ENCODE measurements at places on chromosomes 12 and 14. TPM values are rescaled to one million over a fixed set of nuclear protein-coding genes. Genes with fewer than 3 reads are reported as not detected.

- no peak for DNase-seq
Measured at GRCh38 chr12:4584896-4585295, 22.9 kb downstream of the DYRK4 start.

- peak; percentile 19 for DNase-seq
Measured at GRCh38 chr12:76444408-76444984, 96.3 kb upstream of the BBS10 start.

DNA sequence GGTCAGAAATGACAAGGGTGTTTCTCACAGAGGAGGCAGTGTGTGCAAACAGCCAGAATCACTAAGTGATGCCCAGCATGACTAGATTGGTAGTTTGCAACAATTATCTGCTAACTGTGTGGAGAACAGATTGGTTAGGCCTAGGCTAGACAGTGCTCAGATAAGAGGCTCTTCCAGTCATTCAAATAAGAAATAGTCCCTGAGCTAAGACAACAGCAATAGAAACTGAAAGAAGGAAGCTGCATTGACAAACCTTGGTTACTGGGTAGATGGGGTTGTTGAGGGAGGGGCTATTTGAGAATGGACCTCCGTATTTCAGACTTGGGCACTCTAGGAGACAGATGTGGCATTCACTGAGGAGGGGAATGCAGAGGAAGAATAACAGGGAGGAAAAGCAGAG, 255.0 kb upstream of the NPAS3 start:
- no peak for DNase-seq

DNA sequence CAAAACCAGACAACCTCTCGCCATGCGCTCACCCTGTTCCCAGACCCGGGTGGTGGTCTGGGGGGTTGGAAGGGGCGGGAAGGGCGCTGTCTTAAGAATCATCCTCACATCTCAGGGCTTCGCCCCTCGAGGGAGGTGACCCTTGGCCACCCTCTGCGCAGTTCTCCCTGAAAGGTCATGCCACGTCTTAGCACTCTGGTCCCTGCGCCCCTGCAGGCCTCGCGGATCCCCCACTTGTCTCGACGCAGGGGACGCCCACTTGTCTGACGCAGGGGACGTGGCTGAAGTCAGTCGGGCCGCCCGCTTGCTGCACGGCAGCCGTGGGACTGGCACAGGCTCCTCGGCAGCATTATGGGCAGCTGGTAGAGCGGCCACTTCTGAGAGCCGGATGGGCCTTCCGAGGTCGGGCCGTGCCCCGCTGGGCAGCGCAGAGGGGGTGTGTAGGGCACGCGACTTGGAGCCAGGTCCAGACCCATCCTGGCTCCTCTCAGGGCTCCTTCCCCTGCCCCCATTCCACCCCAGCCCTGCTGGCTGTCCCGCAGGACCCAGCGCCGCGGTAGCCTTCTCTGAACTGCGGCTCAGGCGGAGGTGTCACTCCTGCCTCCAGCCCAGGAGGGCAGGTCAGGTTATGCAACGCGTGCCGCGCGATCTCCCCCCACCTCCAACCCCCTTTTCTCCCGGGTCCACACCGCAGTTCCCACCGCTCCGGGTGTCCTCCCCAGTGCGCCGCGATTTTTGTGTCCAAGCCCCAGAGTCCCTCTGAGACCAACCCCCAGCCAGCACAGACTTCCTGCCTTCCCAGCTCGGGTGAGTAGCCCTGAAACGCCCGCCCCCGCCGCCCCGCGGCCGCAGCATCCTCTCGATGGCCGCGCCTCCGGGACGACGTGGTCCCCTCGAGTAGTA, 40.9 kb upstream of the CAPRIN2 start:
- peak; percentile 40 for DNase-seq

DNA sequence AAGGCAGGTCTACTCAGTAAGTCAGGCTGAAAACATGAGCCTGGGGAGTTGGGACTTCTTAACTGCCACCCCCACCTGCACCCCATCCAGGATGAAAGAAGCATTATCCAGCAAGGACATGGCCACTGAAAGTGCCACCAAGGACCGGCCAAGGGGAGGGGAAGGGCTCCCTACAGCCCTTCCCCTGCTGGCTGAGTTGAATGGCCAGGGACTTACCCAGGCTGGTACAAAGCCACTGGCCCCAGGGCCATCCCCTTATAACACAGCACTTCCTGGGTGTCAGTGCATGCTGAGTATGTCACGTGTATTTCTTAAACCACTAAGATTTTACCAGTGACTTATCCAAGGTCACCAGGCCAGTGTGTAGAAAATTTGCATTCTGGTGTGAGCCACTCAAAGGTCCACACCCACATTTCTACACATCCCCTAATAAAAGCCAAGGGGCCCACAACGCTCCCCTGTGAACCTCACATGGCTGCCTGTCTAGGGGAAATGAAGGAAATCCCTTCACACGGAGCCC, 29.3 kb upstream of the ZFP36L1 start:
- no peak for DNase-seq

Gene P2RX2
- total RNA-seq = not detected

Gene CCDC38
- total RNA-seq = not detected

Gene LRTM2
- not detected for total RNA-seq
